T-helper 9 cell (primary cell): ENCODE measurements at places on chromosomes 1 and 21.

DNA sequence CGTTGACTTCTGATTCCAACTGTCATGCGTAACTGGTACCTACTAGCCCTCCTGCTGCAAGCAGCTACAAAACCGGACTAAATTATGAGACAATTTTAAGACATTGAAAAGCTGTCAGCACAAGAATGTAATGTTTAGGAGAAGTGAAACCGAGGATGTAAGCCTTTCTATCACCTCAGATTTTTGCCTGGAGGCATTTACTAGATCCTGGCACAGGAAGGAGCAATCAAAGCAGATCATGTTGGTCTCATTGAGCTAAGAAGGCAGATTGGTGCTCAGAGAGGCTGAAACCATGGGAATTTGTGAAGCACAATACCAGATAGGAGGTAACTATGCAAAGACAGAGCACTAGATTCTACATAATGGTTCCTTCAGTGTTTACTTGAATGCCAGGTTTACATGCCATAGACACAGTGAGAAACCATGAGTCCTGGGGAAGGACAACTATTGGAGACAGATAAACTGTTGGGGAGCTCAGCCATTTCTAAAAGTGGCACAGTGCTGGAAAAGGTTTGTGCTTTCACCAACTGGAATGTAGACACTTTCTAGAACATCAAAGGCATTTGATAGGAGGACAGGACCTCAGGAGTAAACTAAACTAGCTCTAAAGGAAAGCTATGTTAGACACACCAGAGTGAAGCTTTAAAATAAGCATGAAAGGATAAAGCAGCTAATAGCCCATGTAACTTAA lies 179.4 kb downstream of the LYPLAL1 start:
- no peak for DNase-seq

GRCh38 chr21:35606146-35606545 lies 454.2 kb downstream of the SETD4 start:
- no peak for DNase-seq

DNA sequence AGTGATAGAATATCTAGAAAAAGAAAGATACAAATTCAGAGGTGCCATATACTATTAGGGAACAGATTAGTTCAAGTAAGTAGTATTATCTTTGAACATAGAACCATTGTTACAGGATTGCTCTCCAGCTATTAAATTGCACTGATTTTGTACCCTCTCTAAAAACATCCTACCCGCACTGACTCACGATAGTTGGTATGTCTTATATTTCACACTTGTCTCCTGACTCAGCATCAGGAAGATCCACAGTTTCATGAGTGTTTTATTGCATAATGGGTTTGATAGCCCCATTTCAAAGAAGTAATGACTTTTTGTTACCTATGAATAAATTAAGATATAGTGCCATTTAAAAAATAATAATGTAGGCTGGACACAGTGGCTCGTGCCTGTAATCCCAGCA lies 6.0 kb downstream of the TATDN3 start:
- no peak for DNase-seq

GRCh38 chr1:184143449-184143848 lies 91.9 kb downstream of the TSEN15 start:
- DNase-seq, result no peak

DNA sequence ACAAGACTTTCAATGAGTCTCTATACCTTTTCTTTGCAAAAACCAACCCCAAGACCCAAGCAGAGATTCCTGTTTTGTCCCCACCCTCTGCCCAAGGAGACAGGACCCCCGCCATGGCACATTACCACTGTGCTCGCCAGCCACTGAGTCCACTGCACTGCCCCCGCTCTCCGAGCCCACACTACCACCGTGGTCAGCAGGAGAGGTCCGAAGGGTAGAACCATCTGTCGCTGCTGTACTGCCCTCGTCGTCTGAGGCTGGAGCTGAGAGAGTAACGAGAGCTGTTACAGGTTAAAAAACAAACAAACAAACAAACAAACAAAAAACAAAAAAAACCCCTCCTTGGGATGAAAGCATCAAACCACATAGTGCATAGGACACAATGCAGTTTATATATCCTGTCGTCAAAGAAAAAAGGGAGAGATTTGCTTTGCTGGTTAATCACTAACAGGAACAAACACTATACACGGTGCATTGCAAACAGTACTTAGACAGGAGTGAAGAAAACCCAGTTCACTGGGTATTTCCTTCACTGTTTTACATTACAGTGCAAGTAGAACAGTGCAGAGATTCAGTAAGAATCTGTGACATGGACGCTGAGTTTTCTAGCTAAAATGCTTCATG lies 71.0 kb downstream of the UBR4 start:
- no peak for DNase-seq

- DNase-seq, result no peak
Measured at GRCh38 chr1:117567976-117568375, 37.9 kb upstream of the TENT5C start.

GRCh38 chr1:53573522-53573921 lies 114.3 kb downstream of the DMRTB1 start:
- DNase-seq, result no peak

- no peak for DNase-seq
Measured at GRCh38 chr21:25907573-25908275, 173.0 kb downstream of the GABPA start.

DNA sequence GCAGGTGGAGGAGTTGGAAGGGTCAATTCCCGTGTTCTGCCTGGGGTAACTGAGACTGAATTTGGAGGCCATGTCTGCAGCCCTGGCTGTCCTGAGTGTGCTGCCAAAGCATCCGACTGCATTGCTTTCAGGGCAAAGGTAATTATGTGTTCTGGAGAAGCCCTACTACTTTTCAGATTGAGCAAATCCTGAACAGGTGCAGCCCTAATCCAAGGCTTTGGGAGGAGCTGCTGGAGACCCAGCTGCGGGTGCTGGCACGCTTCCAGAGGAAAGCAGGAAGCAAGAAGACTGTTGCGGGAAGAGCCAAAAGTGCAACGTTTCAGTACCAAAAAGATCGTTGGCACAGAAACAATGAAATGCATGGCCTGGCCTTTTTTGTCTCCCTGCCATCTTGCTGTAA lies 73.7 kb upstream of the NRIP1 start:
- no peak for DNase-seq

DNA sequence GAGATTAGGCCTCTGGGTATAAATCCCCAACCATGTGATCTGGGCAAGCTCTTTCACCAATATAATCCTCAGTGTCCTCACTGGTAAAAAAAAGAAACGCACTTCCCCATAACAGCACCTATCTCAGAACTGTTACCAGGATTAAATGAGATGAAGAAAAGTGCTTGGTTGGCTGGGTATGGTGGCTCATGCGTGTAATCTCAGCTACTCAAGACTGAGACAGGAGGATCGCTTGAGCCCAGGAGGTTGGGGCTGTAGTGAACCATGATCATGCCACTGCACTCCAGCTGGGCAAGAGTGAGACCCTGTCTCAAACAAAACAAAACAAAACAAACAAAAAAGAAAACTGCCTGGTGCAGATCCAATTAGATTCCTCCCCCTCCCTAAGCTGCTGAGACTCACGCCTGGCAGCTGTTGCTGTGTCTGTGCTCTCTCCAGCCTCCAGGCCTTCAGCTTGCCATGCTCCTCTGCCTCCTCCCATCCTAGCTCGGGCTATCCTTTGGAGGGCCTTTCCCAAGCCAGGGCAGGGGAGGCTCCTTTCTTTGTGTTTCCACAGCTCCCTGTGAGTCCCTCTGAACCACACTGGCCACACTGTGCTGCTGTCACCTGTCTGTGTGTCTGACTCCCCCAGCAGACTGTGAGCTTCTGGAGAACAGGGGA lies 19.0 kb downstream of the CYB5RL start:
- DNase-seq, result no peak

GRCh38 chr1:172931761-172932160 lies 119.0 kb downstream of the TNFSF18 start:
- no peak for DNase-seq

GRCh38 chr1:224182866-224183590 lies at the start of gene DEGS1:
Gene DEGS1, plus strand, starts transcription at chr1:224183240. Its CDS starts 97 bp downstream, at chr1:224183337.
- DNase-seq, result peak; percentile 83

DNA sequence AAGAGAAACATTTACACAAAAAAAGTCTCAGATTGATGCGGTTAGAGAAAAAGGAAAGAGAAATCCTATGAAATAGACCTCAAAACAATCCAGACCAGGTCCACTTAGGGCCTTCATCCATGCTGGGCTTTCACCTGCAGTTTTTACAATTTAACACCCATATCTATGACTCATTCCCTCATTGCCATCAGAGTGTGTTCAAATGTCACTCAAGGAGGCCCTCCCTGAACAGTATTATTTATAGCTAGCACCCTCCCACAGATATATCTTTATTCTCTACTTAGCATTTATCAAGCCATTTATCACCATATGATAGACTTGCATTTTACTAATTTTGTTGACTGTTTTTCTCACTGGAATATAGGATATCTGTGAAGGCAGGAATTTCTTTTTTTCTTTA lies 824 bp upstream of the KRTAP21-3 start:
- no peak for DNase-seq

- DNase-seq, result no peak
Measured at GRCh38 chr1:45385302-45385701, 45.1 kb upstream of the MUTYH start.

DNA sequence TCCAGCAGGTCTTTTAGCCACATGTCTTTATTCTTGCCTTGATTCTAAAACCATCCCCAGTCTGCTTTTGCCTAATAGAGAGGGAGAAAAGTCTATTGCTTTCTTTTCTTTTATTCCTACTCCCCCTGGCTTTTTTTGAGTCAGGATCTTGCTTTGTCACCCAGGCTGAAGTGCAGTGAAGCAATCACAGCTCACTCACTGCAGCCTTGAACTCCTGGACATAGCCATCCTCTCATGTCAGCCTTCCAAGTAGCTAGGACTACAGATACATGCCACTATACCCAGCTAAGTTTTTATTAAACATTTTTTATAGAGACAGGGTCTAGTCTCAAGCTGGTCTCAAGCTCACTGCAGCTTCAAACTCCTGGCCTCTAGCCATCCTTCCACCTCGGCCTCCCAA lies 72.5 kb upstream of the PAXBP1 start:
- DNase-seq, result no peak

GRCh38 chr1:151059109-151060006 lies at the start of gene CDC42SE1:
Gene CDC42SE1, minus strand, starts transcription at chr1:151059622. Its CDS starts 3,892 bp downstream, at chr1:151055730.
- DNase-seq, result peak; percentile 77
